Stimulated activated CD8-positive, alpha-beta memory T cell treated with anti-CD3 and anti-CD28 coated beads, Interleukin-15, amount 100 ng/mL, for 1 hour (primary cell): ENCODE measurements at places on chromosomes 6 and 20.

- no peak for DNase-seq
Measured at GRCh38 chr6:147486683-147487082, 21.8 kb upstream of the SAMD5 start.

- DNase-seq = no peak
Measured at GRCh38 chr20:4661191-4661590, 60.5 kb upstream of the PRND start.

DNA sequence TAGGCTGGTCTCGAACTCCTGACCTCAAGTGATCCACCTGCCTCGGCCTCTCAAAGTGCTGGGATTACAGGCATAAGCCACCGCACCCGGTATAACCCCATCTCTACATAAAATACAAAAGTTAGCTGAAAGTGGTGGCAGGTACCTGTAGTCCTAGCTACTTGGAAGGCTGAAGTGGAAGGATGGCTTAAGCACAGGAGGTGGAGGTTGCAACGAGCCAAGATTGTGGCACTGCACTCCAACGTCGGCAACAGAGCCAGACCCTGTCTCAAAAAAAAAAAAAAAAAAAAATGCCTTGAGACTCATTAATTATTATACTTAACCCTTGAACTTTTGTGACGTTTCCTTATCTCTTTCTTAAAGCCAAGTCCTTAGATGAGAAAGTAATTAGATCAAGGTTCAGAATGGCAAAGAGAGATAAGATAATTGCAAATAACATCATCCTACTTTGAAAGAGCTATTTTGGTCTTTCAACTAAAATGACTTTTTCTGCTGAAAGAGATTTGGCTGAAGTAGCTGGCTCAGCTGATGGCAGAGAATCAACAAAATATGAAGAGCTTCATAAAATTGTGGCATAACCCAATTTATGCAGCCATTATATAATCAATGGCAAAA, 4.7 kb upstream of the SHLD1 start:
- DNase-seq = no peak

DNA sequence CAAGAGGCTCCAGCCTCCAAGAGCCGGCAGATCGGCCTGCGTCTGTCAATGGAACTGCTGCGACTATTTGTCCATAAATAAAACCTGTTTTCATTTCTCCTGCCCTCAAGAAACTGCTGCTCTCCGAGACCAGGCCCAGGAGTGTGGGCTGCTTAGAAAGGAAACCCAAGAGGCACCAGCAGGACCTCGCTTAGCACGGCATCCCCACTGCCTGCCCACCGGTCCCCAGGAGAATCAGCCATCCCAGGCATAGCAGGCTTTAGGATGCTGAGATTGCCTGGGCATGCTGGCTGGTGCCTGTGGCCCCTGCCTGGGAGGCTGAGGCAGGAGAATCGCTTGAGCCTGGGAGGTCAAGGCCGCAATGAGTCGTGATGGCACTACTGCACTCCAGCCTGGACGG, 17.6 kb downstream of the NTSR1 start:
- no peak for DNase-seq

DNA sequence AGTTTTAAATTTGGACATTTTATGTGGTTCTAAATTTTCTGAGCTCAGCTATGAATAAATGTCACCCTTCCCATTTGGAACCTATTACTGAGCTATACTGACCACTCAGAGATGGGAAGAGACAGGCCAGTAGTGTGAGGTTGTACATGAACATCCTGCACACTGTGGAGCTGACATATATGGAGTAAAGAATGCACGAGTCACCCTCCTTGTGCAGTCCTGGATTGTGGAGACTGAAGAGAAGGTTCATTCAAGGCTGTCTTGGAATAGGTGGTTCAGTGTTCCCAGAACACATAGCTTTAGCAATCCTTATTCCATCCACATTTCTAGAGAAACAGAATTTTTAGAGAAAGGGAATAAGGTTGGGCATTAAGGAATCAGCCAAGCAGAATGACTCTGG, 50.3 kb upstream of the OGFRL1 start:
- DNase-seq = no peak

GRCh38 chr6:38179794-38180430, 360.4 kb downstream of the ZFAND3 start:
- DNase-seq = no peak
